ENCODE measurements at places on chromosomes 3 and 15.

DNA sequence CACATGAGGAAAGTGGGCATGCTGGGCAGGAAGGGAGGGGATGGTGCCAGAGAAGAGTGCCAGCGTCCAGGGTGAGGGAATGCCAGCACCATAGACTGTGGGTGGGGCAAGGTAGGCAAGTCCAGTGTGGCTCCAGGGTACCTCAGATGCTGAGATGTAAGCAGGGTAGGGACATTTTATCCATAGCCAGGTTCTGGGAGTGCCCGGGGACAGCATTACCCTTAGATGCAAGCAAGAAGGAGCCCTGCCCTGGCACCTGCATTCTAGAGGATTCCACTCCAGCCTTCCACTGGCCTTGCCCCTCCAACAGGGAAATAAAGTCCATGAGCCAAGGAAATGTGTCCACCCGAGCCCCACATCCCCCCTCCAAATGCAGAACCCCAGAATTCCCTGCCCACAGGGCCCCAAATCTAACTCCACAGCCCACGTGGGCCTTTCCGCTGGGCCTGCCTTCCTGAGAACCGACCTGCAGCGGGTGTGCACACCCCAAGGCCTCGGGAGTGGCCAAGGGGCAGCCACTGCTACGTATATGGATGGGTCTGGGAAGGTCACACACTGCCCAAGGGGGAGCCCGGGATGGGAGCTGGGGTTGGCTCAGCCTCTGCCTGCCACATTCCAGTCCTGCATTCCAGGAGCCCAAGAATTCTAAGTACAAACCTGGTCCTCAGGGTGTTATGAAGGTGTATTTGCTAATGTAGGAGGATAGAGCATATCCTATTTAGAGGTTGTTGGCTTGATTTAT lies 20.3 kb upstream of the CYP11A1 start:
- DNase-seq: no peak

DNA sequence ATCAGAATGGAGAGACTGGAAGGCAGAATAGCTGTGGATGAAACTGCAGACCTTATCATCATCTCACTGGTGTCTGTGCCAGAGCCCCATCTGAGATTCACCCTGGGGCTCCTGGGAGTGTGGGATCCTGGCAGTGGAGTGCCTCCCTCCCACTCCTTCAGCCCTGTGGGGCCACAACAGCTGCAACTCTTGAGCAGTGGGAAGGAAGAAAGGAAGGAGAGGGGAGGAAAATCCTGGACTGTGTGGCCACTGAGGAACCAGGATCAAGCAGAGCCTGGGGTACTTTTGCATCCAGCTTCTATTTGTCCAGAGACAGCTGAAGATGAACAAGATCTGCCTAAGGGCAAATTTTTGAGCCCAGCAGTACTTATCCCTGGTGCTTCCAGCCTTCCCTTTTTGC lies 13.1 kb upstream of the ALDH1A2 start:
- no peak for DNase-seq

DNA sequence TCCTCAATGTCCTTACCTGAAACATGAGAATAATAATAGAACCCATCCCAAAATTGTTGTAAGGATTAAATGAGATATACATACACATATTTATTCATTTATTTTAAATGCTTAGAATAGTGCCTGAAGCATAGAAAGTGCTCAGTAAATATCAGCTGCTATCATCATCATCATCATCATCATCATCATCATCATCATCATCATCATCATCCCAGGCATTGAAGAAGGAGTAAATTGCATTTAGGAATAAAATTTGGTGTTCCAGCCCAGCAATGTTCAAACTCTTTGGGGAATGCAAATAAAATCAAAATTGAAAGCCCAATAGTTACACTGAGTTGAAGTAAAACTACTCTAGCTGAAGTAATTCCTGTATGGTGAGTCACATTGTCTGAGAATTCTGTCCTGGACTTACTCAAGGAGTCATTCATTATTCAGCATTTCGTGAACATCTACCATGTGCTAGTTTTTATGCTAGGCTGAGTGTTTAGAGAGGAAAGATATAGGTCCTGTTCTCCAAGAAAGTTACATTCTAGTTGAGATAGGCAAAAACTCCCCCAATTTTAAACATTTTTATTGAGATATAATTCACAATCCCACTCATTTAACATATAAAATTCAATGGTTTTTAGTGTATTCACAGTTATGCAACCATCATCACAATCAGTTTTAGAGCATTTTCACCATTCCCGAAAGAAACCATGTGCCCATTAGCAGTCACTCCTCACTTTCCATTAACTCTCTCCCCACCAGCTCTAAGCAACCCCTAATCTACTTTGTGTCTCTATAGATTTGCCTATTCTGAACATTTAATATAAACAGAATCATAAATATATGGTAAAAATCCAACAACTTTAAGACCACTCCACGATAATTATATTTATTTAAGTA lies 107.2 kb downstream of the FRMD5 start:
- no peak for DNase-seq

- no peak for DNase-seq
These were observed 265.0 kb downstream of the EPHA3 start for GRCh38 chr3:89372456-89372855.

- no peak for DNase-seq
These were observed 44.9 kb downstream of the OXSR1 start for GRCh38 chr3:38210141-38210757.

DNA sequence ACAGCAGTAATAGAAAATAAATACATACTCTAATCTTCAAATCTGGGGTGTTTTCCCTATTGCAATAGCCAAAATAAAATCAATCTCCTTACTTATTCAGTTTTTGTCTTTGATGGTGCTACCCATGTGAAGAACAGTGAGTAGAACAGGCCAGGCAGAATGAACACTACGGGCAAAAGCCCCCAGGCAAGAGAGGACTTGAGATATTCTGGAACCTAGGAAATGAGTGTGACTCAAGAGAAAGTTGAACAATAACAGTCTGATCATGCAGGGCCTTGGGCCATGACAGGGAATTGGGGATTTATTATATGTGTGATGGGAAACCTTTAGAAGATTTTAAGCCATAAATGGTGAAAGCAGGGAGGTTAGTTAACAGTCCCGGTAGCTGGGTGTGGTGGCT lies 14.0 kb upstream of the DUT start:
- DNase-seq: no peak

- DNase-seq: no peak
These were observed 208.4 kb upstream of the NANOGP8 start for GRCh38 chr15:35293353-35294130.

- DNase-seq: no peak
These were observed 130.8 kb upstream of the SNTN start for GRCh38 chr3:63521657-63522056.

DNA sequence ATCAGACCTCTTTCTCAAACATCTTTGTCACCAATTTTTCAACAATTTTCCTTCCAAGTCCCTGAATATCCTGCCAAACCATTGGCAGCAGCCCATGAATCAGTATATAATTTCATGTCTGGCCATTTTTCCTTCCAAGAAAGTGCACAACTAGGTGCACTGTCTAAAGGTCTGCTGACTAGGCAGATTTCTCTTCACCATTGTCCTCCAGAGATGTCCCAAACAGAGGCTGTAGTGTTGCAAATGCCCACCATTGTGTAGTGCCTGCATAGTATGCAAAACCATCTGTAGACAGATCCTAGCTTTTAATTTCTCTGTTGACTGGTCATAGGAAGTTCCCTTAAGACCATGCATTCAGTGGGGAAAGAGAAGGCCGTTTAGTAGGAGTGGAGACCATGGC lies 25.0 kb upstream of the GOLGA6L2 start:
- DNase-seq: no peak

DNA sequence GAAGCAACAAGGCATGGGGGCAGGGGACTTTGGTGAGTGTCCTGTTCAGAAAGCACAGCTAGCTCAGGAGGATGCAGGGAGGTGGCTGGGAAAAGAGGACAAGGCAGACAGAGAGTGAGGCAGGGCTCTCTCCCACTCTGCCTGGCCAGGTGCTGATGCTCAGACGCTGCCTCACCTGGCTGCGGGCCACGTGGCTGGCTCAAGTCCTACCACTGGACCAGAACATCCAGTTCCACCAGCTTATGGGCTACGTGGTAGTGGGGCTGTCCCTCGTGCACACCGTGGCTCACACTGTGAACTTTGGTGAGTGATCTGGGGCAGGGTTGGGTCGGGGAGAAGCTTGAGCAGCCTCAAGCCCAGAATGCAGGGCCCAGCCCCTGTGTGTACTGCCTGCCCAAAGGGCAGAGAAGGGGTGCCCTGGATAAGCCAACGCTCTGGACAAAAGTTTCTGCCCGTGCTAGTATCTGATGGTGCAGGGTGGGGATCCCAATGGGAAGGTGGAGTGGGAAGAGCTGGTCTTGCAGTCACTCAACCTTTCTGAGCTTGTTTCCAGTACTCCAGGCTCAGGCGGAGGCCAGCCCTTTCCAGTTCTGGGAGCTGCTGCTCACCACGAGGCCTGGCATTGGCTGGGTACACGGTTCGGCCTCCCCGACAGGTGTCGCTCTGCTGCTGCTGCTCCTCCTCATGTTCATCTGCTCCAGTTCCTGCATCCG lies 20.9 kb downstream of the NOX5 start:
- no peak for DNase-seq

DNA sequence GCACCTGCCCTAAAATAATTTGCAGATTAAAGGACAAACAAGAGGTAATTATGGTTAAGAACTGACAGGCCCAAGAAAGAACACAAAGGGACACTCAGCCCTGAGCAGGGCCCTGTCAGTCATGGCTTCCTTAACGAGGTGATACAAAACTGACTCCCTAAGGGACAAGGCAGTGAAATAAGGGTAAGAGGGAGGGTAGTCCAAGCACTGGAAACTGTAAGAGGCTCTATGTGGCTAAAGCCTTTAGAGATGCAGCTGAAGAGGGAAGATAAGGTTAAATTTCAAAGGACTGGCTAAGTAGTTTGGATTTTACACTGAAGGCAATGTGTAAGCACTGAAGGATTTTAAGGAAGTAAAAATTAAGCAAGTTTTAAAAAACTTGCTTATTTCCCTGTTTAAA lies 3.9 kb downstream of the ATR start:
- DNase-seq: no peak

DNA sequence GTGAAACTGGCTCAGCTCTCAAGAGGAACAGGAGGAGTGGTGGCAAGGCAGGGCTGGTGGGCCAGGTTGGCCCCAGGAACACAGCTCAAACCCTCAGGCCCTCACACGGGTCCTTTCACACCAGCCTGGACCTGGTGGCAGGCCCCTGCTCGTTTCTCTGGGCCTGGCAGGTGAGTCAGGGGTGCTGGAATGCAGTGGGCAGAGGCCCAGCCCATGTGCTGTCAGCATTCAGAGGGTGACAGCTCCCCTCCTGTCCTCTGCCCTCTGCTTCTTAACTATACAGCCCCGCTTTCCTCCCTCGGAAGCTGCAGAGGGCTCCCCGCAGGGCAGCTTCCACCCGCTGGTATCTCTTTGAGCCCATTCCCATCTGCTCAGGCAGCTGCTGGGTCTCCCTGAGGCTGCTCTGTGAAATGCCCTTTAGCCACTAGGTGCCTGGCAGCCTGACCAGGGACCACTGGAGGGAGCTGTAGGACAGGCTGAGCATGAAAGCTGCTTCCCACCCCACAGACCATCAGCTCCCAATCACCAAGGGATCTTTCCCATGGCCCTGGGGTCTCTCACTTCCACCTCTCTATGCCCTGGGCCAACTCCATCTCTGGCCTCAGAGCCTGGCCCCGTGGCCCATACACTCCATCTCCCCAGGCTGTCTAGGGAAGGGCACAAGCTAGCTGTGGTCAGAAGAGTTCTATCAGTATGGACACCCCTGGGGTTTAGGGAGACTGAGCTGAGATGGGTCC lies 24.8 kb downstream of the SHF start:
- DNase-seq: peak; percentile 58

DNA sequence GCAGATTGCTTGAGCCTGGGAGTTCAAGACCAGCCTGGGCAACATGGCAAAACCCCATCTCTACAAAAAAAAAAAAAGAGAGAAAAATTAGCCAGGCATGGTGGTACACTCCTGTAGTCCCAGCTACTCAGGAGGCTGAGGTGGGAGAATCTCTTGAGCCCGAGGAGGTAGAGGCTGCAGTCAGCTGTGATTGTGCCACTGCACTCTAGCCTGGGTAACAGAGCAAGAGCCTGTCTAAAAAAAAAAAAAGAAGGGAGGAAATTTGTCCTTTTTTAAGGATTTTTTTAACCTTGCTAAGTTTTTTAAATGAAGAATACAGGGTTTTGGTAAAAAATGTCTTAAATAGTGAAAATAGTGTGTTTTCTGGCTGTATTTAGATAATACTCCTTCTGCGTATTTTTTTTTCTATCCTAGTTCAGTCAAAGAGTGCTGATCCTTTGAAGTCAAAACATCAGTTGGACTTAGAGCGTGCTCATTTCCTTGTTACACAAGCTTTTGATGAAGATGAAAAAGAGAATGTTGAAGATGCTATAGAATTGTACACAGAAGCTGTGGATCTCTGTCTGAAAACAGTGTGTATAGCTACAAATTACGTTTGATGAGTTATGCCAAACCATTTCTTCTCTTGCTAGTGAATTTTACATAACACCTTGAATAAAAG lies 11.1 kb downstream of the CAPN7 start:
- no peak for DNase-seq

- no peak for DNase-seq
These were observed 30.9 kb downstream of the PRKCD start for GRCh38 chr3:53191836-53192480.

DNA sequence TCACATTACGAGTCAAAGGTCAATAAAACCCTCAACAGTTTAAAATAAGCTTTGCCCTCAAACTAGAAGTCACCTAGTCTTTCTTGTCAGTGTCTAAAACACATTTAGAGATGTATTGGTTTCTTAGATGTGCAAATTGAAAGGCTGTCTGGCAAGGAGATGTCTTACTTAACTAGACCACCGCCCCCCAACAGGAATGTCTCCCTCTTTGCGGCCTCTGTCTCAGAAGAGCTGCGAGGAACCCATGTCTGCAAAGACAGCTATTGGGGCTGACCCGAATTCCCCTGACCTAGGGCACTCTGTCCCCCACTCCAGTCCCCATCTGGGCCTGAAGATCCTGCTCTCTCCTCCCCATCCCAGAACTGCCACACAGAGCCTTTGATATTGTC lies 46.3 kb downstream of the ZIC4 start:
- no peak for DNase-seq

GRCh38 chr3:78580681-78581080 lies 1187.1 kb downstream of the ROBO1 start:
- no peak for DNase-seq

DNA sequence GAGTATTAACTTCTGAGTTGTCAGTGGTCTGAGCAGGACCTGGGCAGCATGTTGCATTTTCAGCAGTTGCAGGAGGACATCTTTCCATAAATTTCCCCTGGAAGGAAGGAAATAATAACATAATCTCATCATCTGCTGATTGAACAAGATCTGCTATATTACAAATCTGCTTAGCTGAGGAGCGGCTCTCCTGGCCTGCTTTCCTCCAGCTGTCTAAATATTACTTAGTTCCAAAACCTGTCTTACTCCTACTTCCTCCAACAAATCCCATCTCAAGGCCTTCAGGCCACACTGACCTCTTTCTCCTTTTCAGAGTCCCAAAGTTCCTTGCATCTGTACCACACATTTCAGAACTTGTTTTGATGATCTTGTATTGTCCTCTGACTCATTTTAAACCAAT lies 364.4 kb upstream of the MCTP2 start:
- DNase-seq: no peak

- DNase-seq: no peak
These were observed 117.3 kb upstream of the SLC7A14 start for GRCh38 chr3:170703121-170703588.
